ENCODE measurements at places on chromosomes 7 and 10. TPM values are rescaled to one million over a fixed set of nuclear protein-coding genes. Genes with fewer than 3 reads are reported as not detected.

Gene GIMAP5
- not detected for total RNA-seq

Gene SPDYE2B
- not detected for total RNA-seq

DNA sequence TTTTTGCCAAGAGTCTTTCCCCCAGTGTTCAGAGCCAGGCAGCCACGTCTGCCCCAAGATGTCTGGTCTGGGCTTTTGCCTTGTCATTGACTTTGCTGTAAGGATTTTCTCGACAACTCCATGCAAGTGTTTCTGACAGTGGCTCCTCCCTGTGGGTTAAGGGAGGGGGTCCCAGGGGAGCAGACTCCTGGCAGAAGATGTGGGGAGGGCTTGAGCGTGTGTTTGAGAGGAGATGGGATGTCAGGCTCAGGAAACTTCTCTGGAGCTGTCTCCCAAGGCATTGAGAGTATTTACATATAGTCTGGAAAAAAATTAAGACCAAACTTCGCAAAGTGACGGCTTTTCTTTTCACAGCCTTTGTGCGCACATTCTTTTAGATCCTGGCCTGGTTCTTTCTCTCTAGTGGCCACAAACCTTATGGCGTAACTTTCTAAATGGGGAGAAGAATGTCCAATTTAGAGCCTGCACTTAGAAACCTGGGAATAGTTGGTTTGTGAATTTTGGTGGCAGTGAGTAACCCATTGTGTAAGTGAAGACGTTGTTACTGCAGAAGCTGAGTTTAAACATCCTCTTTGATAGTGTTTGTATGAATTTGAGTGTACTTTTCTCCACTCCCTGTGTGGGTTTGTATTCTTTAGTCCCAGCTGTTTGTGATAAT, 201.5 kb downstream of the LRMDA start:
- DNase-seq = peak; percentile 6

- no peak for DNase-seq
Measured at GRCh38 chr10:126686719-126687118, 16.2 kb upstream of the C10orf90 start.

DNA sequence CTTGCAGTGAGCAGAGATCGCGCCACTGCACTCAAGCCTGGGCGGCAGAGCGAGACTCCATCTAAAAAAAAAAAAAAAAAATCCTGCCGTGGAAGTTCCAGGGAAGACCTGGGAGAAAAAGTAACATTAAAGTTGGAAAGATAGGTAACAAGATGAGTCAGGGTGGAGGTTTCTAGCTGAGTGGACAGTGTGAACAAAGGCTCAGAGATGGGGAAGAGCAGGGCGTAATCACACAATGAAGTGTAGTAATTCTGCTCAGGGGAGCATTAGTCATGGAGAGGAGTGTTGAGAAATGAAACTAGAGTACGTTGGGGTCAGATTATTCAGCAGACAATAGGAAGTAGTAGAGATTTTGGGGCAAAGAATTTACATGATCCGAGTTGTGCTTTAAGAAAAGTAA, 21.6 kb upstream of the WASL start:
- peak; percentile 45 for DNase-seq

DNA sequence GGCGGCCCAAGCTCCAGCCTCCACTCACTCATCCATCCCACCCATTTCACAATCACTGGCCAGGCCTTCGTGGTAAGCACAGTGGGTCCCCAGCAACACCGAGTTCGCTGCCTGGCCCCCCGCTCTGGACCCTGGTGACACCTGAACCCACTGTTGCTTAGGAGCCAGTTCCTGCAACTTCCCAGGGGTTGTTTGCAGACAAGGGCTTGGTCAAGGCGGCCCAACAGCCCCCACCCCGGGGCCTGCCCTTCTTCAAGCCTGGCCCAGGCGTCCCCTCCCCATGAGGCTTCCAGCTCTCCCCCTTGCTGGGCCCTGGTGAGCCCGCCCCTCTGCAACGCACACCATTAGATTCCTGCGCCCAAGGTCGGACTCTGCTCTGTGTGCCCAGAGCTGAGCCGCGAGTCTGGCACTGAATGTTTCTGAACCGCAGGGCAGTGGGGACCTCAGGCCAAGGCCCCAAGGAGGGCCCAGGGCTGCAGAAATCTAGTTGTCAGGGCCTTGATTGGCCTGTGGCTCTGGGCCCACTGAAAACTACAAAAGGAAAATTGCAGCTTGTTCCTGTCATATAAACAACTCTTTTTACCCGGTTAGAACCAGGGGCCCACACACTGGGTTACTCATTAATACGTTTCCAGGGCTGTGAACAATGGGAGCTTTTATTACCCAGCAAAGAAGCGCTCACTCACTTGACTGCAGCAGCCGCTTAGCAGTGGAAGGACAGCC, 2.1 kb upstream of the COX19 start:
- DNase-seq = no peak

GRCh38 chr10:128781637-128782036, 655.4 kb upstream of the MKI67 start:
- DNase-seq = no peak

DNA sequence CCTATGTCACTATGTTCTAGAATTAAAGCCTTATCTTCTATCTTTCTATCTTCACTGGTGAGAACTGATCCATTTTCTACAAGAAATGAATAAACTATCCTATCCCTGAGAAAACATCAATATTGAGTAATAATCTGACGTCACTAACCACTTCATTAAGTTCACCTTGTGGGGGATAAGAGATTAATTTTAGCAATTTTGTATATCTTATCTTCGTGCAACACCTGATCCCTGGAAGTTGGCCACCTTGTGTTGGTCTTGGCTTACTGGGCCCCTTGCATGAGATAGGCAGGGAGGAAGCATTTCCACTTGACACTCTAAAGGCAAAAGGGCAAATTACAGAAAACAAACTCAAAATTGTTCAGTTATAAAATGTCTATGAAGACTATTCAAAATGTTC, 20.1 kb upstream of the OR6B1 start:
- peak; percentile 12 for DNase-seq

DNA sequence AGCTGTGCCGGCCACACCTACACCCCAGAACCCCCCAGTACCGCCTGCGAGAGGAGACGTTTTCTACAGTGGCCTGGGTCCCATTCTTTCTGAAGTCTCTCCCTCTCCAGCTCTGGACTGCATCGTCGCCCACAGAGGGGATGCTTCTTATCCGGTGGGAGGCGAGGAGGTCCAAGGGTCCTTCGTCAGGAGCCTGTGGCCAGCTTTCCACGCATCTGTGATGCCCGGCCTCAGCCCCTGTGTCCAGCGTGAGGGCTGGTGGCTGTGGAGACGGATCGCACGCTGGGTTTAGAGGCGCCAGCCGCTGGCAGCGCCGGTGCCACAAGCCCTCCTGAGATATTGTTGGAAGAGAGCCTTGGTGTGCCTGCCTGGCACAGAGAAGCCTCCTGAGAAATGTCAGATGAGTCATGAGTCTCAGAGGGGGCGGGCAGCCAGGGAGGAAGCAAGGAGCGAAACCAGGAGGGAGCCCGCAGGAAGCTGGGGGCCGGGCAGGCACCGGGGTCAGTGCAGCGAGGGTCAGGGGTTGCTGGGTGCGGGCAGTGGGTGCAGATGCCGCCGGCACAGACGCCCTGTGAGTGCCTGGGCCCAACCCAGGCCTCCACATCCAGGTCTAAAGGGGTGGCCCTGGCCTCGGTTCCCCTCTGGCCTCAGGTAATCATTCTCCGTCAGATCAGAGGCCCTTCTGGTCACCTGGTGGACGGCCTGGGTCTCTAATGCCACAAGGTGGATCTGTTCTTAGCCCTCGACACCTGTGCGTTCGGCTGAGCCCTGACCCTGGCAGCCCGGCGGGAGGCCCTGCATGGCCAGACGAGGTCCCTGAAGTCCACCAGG, 86.0 kb upstream of the DIP2C start:
- DNase-seq = no peak

Gene ASB15
- not detected for total RNA-seq

- no peak for DNase-seq
Measured at GRCh38 chr7:28479507-28479947, 67.2 kb downstream of the CREB5 start.

GRCh38 chr7:117190746-117191435, 132.0 kb downstream of the WNT2 start:
- DNase-seq = no peak

Gene XRCC2
- total RNA-seq = 3.5 TPM

Gene FAM24B
- total RNA-seq = 2.9 TPM

- DNase-seq = peak; percentile 6
Measured at GRCh38 chr10:75651417-75651816, 220.0 kb downstream of the LRMDA start.

DNA sequence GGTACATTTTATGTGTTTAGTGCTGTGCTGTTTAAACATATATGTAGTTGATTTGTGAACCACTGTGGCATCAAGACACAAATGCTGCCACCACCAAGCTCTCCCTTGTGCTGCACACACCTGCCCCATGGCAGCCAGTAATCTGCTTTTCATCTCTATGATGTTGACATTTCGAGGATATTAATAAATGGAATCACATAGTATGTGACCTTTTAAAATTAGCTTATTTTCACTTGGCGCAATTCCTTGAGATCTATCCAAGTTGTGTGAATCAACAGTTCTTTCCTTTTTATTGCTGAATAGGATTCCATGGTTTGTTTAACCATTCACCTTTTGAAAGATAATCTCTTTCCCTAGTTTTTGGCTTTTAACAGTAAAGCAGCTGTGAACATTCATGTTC, 73.1 kb downstream of the BMPR1A start:
- no peak for DNase-seq

- DNase-seq = no peak
Measured at GRCh38 chr10:29228562-29228961, 60.3 kb upstream of the LYZL1 start.

Gene GPC2
- 0.43 TPM for total RNA-seq

Gene JAZF1
- total RNA-seq = 38.4 TPM

DNA sequence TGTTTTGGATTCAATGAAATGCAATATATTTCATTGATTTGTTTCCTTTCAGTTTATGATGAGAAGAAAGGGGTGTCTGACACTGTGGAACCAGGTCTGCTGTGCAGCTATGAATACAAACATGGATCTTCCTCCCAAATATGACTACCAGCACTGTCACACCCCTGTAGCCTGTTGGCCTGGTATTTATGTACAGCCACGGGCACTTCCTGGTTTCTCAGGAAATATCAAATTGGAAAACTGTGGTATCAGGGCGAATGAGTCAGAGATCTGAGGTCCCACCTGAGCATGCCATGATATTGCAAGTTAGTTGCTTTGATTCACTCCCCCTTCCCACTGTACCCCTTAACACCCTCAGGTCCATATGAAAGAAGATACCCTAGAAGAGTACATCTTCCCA, 87.8 kb downstream of the DNMBP start:
- DNase-seq = no peak

DNA sequence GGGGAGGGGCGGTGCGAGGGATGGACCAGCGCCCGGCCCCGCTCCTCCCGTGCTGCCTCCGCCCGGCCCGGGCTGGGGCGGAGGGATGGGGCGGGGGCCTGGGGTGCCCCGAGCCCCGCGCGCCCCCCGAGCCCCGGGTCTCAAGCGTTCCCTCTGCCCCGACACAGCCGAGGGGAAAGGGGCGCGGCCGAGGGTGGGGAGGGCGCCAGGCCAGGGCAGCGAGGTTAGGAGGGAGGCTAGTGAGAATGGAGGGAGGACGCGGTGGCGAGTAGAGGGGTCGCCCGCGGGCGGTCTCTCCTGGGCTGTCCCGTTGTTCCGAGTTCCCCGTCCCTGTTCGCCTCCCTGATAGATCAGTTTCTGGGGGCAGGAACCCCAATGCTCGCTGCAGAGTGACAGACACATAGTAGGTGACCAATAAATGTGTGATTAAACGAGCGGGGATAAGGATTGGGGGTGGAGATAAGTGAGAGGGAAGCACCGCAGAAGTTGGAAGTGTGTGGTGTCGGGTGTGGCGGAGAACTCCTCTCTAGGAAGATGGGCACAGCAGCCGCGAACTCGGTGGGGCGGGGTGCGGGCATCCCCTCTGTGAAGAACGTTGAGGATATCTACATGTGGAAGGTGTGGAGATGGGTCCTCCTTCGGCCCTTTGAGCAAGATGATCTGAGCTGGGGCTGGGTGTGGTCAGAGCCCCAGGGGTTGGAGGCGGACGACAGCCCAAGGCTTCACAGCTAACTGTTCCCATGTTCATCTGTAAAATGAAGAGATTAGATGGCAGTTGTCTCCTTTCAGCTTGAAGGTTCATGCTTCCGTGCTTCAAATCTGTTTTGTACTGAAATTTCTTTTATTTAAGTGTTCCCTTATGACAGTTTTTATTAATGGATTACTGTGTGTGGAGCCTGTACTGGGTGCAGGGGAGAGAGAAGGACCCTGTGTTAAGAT, 580 bp downstream of the ZNF775 start:
- no peak for DNase-seq

- DNase-seq = no peak
Measured at GRCh38 chr7:93475811-93476210, 98.7 kb downstream of the CALCR start.

GRCh38 chr10:86585037-86585929, 63.7 kb upstream of the WAPL start:
- DNase-seq = peak; percentile 57

Gene ZNF273
- total RNA-seq = 1.3 TPM

Gene TLX1
- total RNA-seq = not detected

DNA sequence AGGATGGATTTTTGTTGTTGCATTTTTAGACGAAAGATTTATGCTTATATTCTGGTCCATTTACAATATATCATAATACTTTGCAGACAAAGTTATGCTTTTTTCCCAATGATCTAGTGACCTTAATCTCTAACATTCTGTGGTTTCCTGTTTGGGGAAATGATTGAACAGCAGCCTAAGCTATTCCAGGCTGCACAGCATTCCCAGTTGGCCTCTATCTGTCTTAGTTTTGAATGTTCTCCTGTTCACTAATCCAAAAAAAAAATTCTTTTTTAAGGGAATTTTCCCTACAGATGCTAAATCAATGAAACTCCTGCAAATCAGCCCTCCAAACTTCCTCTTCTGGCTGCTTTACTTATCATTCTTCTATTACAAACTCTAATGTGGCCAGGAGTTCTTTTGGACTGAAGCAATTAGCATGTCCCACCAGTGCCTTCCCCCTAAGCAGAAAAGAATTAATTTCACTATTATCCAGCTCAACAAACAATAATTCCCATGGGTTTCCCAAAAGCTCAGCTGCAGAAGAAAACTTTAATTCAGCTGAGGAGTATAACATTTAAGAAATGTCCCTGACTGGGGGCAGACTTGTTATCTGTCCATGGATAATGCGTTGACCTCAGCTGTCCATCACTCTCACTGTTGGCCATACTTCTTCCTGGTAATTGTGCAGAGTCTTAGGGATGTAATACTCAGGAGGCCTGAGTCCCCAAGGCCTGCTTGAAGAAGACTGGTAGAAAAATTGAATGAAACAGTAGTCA, 81.9 kb upstream of the TRIL start:
- DNase-seq = peak; percentile 53

- DNase-seq = no peak
Measured at GRCh38 chr7:41788556-41788955, 85.7 kb upstream of the INHBA start.

Measured in fibroblast of villous mesenchyme (primary cell).